ENCODE measurements at places on chromosomes 12 and 14.

DNA sequence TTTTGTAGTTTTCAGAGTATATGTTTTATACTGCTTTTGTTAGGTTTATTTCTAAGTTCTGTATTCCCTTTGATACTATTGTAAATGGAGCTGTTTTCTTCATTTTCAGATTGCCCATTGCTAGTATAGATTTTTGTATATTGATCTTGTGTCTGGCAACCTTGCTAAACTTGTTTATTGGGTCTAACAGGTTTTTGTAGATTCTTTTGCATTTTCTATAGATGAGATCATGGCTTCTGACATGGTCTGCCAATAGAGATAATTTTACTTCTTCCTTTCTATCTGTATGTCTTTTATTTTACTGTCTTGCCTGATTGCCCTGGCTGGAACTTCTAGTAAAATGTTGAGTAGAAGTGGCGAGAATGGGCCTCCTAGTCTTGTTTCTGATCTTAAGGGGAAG, 40.3 kb downstream of the ANKRD9 start:
- DNase-seq: no peak

DNA sequence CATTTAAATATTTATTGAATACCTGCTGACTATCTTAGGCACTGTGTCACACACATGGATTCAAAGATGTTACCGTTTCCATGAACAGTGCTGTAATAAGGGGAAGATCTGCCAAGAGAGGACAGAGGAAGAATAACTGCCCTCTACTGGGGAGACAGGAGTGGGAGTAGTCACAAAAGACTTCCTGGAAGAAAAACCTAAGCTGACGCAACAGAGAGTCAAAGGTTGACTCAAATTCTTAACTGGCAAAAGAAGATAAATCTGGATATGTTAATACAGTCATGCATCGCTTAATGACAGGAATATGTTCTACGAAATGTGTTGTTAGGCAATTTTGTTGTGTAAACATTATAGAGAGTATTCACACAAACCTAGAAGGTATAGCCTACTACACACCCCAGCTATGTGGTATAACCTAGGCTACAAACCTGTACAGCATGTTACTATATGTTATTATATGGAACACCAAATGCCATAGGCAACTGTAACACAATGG, 51.5 kb downstream of the DCAF5 start:
- DNase-seq: peak; percentile 72

DNA sequence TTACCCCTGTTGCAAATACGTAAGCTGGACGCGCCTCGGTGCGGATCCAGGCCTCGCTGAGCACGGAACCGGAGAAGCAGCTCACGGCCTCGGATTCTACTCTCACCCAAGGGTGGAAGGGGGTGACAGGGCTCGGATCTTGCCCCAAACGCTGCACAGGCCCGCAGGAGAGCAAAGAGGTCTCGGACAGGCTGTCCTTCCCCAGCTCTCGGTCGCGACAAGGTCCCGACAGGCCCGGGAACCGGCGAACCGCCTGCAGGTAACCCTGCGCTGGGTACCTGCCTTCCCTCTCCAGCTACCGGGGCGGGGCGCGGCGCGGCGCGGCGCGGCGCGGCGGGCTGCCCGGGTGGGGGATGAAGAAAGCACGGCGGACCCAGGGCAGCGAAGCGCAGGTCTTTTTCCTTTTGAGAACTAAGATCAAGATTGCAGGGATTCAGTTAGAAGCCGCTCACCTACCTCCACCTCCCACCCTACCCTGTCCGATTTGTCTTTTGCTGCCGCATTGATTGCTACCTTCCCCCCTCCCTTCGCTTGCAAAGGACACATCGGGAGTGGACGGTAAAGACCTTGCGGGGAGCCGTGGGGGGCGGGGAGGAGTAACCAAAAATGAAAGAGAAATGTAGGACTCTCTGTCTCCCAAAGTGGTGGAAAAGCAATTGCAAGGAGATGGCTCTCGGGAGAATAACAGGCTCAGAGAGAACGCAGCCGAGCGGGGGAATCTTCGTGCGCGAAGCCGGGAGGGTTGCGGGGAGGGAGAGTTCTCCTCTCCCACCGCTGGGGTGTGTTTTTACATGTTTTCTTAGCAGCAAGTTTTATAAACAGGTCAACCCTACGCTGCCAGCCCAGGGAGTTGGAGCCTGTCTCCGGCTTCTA, 8.4 kb upstream of the TBX3 start:
- peak; percentile 55 for DNase-seq

- peak; percentile 87 for DNase-seq
These were observed 66.0 kb downstream of the KLHL28 start for GRCh38 chr14:44895716-44896115.

- peak; percentile 29 for DNase-seq
These were observed 10.2 kb downstream of the KRT82 start for GRCh38 chr12:52395761-52396434.

- DNase-seq: no peak
These were observed 393.4 kb upstream of the TMPO start for GRCh38 chr12:98121963-98122362.

- DNase-seq: no peak
These were observed 40.5 kb downstream of the RASSF3 start for GRCh38 chr12:64650762-64651161.

GRCh38 chr12:87923361-87923760, 105.8 kb downstream of the C12orf50 start:
- DNase-seq: no peak

DNA sequence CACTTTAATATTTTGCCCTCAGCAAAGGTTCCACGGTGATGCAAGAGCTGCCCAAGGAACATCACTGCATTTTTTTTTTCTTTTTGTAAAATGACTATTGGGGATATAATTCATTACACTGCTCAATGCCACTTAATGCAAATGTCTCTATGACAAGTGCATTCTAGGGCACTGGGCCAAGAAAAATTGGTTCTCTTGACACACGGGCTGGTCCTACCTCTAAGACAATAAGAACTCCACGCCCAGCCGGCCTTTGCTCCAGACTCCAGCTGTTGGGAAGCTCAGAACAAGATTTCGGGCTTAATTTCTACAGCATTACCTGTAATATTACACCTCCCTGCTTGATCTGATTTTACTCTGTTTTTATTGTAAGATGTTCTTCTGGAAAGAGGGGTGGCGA, 48.8 kb upstream of the VRK1 start:
- DNase-seq: no peak

DNA sequence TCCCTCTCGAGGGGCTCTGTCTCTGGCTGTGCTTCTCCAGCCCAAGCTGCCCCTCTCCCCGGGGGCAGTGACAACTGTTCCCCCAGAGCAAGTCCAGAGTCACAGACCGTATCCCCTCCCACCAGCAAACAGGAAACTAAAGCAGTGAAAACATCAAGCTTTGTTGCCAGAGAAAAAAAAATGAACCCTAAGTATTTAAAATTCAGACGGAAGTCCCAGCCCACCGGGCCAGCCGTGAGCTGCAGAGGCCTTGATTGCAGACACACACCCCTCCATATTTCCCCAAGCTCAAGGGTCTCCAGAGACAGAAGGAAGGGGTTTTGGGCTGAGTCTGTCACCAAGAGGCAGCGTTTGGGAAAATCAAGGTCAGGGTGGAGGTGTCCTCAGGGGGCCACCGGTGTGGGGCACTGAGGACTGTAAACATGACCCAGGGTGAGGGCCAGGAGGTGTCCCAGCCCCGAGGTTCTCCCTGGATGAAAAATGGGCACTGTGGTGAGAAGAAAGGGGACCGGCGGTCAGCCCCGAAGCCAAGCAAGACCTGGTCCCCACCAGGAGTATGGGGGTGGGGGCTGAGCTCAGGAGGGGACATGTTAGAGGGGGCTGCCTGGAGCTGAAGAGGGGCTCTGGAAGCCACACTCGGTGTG, 7.7 kb downstream of the PHETA1 start:
- no peak for DNase-seq

- DNase-seq: no peak
These were observed 22.3 kb downstream of the ATP5MC2 start for GRCh38 chr12:53653595-53653994.

DNA sequence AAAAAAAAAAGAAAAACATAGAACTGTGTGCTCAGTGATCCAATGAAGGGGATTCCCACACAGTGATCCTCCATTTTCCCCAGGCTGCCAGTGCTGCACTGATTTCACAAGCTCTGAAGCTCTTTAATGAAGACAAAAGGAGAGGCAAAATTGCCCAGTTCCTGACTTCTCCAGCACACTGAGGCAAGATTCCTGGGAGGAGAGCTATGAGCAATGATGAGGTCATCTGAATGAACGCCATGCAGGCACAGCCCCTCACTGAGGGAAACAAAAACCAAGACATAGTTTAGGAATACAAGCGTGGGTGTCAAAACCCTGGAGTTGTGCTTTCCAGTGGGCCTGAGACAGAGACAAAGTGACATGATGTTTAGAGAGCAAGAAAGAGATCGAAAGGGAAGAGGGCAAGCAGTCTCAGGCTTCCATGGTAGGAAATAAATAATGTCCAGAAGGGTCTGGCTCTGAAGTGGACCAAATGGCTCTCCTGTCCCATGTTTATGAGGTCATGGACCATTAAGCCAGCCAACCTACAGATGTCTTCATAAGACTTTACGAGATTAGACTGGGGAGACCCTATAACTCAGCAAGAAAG, 40.9 kb upstream of the SMUG1 start:
- DNase-seq: peak; percentile 93

- DNase-seq: no peak
These were observed 134.7 kb downstream of the CALM1 start for GRCh38 chr14:90531497-90531896.

GRCh38 chr14:22890416-22890815, 7.4 kb downstream of the REM2 start:
- no peak for DNase-seq

DNA sequence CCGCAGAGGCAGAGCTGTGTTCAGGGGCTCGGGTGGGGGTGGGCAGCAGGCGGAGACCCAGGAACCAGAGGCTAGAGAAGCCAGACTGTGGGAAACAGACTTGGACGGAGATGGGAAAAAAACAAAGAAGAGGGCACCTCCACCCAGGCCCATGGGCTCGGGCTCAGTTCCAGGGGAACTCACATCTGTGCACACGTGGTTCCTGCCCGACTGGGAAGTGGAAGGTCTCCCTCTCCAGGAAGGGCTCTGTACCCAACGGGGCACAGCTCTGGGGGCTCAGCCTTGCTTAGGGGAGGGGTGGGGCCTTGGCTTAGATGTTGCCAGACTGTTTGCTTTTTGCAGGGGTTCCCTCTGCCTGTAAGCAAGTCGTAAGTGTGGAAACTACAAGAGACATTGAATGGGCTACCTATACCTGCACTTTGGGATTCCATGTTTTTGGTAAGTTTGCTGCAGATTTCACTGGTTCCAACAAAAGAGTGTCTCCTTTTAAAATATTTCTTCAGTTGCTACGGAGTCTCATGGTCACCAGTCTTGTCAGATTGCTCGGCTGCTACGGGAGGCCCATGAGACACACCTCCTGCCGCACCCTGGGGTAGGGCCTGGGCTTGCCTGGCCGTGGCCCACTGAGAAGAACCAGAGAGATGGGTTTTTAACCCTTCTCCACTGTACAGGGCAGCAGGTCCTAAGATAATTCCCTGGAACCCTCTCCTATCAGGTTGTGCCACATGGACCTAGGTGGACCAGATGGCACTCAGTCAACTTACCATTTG, 127.6 kb upstream of the EVL start:
- no peak for DNase-seq

DNA sequence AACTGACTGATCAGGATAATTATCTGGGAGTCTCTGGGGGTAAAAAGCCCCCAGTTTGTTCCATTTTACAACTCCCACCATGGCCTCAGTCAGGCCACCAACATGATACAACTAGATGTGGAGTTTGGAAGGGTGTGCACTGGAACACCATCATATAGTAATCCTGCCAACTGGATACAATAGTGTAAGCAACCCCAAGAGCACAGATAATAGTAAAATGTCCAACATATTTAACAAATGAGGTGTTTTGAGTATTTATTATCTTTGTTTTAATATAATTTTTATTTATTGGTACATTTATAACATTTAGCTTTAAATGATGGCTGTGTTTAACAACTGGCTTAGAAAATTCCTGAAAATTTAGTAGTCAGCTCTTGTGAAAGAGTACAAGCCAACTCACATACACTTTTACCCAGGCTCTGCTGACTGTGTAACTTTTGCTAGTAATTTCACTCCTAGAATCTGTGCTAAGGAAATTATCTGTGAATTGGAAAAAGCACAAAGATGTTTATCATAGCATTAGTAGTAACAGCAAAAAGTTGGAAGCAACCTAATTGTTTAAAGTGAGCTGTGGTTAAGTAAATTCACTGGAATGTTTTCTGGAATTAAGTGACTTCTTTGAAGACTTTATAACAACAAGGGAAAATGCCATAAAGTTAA, 196.8 kb downstream of the RAD51B start:
- DNase-seq: peak; percentile 31

- DNase-seq: no peak
These were observed 136.7 kb upstream of the SLC35F4 start for GRCh38 chr14:58002618-58003017.

GRCh38 chr12:59597385-59597781, 1.6 kb downstream of the SLC16A7 start:
- DNase-seq: peak; percentile 65

GRCh38 chr12:128702371-128702770, 121.4 kb downstream of the SLC15A4 start:
- no peak for DNase-seq

DNA sequence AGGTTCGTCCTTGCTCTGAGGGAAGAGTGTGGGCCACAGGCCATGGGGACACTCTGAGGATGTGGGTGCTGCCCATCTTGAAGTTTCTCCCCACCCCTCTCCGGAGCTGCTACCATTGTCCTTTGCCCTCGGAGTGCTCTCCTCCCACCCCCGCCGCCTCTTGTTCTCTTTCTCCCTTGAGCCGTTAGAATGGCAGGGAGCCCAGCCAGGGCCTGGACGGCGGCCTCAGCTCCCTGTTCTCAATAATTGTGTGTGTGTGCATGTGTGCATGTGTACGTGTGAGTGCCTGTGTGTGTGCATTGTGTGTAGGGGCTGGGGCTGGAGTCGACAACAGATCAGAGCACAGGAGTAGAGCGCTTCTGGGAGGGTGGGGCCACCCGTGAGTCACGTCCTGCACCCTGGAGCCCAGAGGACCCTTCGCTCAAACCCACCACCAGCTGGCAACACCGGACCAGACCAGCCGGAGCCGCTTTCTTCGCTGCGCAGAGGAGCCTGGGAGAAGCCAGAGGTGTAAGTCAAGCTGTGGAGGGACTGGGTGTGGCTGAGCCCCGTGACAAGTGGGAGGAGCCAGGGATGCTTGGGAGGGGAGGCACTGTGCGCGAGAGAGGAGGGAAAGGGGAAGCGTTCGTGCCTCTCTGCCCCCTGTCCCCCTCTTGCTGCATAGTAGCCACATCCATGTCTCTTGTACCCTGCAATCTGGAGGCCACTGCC, 25.9 kb upstream of the KCNA5 start:
- no peak for DNase-seq

GRCh38 chr12:67813456-67813904, 164.9 kb downstream of the DYRK2 start:
- DNase-seq: no peak

DNA sequence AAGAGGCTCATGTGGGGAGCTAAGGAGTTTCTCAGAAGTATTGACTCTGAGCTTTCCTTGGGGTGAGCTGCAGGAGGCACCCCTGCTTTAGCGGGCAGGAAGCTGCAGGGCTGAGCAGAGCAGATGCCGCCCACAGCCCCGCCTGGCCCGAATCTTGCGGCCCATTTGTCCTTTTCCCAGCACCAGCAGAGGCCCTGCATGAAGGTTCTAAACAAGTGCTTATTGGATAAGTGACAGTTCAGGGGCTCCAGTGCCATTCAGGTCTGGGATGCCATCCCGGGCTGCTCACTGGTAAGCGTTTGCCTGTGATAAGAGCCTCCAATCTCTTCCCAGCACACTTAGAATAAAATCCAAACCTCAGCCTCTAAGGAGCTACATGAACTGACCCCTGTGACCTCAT, 11.4 kb downstream of the RILPL1 start:
- DNase-seq: no peak
